ENCODE measurements at places on chromosomes 1 and 21.

DNA sequence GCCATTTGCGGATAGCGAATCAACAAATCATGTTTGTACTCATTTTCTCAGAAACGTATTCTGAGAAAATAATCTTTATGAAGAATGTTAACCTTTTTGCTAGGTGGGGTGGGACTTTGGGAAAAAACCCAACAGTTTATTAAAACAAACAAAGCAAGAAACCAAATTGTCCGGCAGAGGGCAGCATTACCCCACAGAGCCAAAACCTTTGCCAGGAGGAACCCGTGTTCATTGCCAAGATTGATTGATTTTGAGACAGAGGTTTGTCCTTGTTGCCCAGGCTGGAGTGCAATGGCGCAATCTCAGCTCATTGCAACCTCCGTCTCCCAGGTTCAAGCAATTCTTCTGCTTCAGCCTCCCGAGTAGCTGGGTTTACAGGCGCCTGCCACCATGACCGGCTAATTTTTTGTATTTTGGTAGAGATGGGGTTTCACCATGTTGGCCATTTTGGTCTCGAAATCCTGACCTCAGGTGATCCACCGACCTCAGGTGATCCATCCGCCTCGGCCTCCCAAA is 70.8 kb upstream of the RHOU start:
- DNase-seq: peak; percentile 29

DNA sequence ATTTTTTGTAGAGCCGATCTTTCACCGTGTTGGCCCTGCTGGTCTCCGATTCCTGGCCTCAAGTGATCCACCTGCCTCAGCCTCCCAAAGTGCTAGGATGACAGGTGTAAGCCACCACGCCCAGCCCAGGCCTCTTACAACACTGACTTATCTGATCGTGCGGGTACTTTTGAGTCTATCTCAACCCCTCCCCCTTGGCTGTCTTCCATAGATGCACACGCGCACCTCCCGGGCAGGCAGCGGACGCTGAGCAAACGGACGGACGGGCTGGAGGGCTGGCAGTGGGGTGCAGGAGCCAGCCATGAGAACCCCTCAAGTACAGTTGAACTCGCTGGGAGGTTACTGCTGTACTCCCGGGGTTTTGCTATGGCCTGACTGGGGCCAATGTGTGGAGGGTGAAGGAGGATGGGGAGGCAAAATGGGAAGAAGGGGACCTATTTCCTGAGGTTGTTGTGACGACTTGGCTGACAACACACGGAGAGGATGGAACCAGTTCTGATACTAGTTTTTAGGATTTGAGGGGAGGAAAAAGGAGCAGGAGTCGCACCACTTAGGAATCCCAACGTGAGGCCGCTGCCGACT is 959 bp downstream of the CD58 start:
- DNase-seq: no peak

- DNase-seq: no peak
Observed at GRCh38 chr1:160168609-160169369, 17.4 kb downstream of the ATP1A4 start.

DNA sequence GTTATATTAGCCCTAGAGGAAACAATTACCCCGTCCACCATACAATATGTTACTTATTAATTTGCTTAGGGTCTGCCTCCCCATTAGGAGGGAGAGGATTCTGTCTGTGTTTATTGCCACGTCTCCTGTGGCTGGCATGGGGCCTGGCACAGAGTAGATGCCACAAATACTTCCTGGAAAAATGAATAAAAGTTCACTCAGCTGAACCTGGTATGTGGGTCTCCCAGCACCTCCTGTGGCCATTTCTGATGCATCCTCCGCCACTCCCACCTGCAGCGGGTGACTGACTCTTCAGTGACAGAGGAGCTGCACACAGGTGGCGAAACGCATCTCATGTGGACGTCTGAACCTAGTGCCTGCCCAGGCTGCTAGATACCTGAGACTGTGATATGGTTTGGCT is 112.7 kb downstream of the CLIC6 start:
- no peak for DNase-seq

DNA sequence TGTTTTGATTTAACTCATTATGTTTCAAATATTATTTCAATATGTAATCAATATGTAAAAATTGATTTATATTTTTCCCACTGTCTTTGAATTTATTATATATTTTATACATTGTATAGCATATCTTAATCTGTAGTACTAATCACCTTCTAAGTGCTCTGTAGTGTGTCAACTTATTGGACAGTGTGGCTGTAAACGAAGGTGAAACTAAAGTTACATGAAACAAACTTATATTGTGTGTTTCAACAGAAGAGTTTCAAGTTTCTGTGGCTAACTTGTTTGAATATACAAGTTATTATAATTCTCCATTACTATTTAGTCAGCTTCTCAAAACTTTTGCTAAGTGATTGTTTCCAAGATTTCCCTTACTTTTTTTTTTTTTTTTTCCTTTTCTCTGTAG is 175.8 kb downstream of the DHRS3 start:
- DNase-seq: no peak

- DNase-seq: no peak
Observed at GRCh38 chr1:242017580-242018233, 18.8 kb upstream of the MAP1LC3C start.

DNA sequence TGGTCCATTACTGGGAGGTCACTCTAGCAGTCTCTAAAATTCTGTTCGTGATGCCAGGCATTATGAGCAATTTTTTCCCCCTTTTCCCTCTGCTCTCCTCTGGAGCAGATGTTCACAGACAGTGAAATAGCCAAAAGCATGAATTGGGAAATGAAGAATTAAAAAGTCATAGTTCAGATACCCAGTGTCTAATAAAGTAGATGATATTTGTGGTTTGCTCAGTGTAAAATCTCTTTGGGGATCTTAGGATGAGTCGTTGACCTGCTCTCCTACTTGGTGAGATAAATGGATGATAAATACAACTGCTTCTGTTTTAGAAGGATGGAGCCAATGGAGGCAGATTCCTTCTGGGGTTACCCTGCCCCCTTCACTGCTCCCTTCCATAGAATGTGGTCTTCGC is 56.3 kb downstream of the KIAA0040 start:
- DNase-seq: no peak

DNA sequence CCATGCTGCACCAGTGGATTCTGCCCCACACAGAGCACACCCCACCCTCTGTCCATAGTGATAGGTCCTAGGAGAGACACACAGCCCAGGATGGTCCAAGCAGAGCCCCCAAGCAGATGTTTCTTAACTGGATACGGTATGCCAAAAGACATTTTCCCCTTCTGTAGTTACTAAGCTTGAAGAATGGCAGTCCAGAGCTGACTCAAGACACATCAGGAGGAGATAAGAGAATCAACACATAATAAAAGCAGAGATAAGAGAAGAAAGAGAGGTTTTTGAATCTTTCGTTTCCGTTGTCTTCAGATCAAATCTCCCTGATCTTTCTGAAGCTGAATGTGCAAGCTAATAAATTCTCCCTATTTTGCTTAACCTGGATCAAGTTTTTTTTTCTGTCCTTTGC is 21.8 kb upstream of the CASQ2 start:
- no peak for DNase-seq

DNA sequence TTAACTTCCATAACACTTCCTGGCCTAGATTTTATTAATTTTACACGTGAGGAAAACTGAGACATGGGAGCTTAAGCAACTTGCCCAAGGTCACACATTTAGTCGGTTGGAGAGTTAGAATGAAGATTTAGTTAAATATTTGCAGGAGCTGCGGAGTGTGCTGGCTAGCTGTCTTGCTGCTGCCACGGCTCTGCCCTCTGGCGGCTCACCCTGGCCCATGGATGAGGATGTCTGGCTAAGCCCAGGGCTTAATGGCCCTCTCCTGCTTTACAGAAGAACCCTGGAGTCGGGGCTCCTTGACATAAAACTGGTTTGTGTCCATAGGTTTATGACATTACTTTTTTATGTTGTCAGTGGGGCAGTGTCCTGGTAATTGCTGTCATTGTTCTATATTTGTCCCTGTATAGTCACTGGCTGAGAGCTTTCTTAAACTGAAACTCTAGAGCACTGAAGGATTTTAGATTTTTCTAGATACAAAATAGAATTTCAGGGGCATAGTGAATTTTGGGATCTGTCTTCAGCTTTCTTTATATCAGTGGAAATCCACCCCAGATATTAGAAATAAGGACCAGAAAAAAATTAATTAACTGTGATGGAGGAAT is 88.9 kb upstream of the WLS start:
- DNase-seq: no peak

DNA sequence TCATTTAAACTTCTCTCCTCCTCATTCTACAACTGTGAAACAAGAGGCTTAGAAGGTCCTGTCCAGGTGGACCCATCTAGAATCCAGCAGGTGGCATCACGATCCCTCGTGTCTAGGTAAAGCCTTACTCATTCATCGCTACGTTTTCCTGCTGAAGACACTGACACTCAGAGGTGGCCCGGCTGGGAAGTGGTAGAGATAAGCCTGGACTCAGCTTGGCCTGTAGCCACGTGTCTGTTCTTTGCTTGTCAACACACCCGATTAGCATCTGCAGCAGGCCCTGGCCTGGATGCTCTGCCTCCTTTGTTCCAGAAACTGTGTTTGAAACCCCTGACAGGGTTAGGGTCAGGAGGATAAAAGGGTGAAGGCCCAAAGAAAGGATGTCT is 43.4 kb downstream of the PARP1 start:
- DNase-seq: no peak

GRCh38 chr1:235503403-235504121 is 690 bp downstream of the B3GALNT2 start:
- DNase-seq: peak; percentile 53

DNA sequence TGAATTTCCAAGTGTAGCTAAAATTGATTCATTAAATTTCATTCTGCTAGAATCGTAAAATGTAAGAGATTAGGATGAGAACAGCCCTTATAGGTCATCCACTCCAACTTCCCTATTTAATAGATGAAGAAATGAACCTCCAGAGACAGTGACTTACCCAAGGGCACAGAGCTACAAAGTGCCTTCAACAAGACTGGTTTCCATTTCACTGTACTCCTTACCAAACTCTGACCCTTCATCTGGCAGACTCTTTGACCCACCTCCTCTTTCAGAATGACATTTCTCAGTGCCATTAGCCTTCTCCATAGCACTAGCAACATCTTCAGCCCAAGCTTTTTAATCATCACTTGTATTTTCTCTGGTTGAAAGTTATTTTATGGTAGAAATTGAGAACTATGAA is 161.3 kb downstream of the NEK7 start:
- no peak for DNase-seq

GRCh38 chr1:2628933-2629626 is 3.7 kb downstream of the MMEL1 start:
- DNase-seq: no peak

DNA sequence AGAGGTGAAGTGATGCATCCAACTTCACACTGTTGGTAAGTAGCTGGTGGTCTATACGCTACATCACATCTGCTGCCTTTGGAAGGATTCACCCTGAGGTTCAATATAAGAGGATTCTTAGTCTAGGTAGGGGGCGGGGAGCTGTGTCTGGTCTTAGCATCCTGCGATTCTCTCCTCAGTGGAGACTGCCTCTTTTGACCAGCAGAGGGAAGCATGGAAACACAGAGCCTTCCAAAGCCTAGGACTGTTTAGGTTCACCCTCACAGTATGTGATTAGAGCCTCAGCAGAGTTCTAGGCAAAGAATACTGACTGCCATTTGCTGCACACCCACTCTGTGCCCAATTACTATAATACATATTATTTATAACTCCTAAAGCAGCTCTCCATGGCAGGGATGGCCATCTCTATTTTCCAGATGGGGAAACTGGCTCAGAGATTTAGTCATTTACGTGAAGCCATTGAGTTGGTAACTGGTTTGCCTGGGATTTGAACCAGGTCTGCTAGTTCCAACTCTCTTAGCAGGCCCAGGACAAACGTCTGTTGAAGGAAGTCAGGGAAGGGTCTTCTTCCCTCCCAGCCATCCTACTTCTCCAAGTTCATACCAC is 28.9 kb upstream of the EFCAB14 start:
- peak; percentile 64 for DNase-seq

GRCh38 chr1:168098534-168099320 is 38.0 kb downstream of the GPR161 start:
- no peak for DNase-seq

DNA sequence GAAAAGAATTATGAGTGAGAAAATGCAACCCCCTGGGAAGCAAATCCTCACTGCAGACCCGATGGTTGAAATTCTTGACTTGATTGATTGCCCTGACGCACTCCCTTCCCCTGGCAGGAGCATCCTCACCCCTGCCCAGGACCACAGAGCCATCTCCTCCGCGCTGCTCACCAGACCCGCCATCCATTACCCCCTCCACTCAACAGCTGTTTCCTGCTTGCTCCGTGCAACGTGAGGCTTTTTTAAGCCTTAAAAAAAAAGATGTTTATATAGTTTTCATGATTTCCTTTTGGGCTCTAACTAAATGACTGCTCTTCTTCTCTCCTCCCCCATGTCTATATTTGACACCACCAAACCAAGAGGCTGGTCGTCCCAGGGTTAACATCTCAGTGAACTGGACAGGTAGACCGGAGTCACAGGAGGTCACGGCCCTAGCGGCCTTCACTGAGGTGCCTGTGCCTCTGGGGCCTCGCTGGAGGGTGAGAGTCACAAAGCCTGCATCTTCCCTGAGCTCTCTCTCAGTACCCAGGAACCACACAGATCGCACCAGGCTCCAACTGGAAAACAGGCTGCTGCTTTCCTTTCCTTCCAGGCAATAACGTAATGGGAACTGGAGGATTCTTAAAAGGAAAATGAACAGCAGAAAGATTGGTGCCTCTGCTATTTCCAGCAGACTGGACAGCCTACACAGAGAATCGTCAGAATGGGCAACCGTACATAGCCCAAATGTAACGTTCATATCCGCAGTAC is 49.8 kb downstream of the ZBTB18 start:
- DNase-seq: peak; percentile 45

- no peak for DNase-seq
Observed at GRCh38 chr1:158732524-158732923, 12.0 kb upstream of the OR6K3 start.

GRCh38 chr1:1602304-1602967 is 2.5 kb upstream of the FNDC10 start:
- DNase-seq: no peak

DNA sequence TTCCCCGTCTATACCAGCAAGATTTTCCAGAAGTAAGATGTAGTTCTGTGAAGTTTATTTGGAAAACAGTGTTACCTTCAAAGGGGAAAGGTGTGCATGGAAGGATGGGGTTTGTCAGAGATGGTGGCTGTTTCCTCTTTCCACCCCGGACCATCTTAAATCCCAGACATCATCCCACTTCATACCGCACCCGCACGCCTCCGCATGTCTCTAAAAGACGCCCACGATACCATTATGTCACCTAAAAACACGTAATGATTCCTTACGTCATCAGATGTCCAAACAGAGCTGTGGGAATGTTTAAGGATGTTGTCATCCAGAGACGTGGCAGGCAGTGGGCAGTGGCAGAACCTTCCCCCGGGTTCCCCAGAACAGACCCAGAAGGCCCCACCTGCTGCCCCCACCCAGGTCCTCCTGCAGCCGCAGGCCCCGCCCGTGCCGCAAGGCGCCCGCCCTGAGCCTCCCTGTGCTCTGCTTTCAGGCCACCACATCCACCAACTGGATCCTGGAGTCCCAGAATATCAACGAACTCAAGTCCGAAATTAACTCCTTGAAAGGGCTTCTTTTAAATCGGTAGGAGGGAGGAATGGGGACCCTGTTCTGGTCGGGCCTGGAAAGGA is 152.2 kb downstream of the PEX14 start:
- DNase-seq: no peak

- DNase-seq: no peak
Observed at GRCh38 chr1:108079440-108080025, 114.6 kb upstream of the VAV3 start.

All from NCI-H524 (cell line).